ENCODE measurements at places on chromosomes 2 and 18.

GRCh38 chr2:152657043-152657442, 60.2 kb downstream of the PRPF40A start:
- no peak for DNase-seq

DNA sequence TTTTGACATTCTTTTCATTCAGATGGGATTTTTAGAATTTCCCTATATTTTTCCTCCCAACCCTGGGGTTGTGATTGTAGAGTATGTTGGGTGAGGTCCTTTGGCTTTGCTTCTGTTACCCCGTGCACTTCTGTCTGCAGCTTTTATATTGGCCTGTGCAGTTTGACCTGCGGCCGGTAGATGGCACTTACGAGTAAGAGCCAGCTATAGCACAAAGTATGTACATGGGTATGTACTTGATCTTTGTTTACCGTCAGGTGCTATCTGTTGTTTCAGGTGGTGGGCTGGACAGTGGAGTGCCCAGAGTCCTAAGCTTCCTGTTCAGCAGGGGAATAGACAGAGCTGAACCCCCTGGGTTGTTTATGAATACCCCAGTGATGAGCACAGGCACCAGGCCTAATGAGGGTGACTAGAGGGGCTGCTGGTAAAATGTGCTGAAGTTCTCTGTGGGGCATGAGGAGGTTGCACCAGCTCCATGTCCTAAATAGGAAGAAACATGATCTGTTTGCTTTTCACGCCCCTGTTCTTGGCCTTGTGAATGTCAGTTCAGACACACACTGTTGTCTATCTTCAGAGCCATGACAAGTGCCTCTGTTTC, 58.9 kb upstream of the THUMPD2 start:
- DNase-seq: peak; percentile 26

GRCh38 chr18:62264984-62265383, 60.1 kb upstream of the TNFRSF11A start:
- peak; percentile 93 for DNase-seq

GRCh38 chr2:183117226-183117625, 7.0 kb upstream of the NUP35 start:
- no peak for DNase-seq

DNA sequence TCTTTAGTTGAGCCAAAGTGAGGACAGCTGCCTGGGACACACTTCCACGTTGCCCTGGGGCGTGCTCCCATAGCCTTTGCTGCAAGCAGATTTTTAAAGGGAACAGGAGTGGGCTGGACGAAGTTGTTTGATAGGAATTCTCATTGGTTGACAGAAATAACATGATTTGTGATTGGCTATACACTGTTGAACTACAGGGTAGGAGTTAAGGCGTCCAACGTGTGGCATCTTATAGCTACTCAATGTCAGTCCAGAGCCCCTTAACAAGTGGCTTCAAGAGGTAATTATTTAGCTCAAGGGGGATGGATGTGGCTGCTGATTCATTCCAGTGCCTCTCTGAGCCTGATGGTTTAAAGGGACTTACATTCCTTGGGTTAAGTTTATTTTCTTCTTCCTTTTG, 65.5 kb downstream of the ACAA2 start:
- DNase-seq: no peak

DNA sequence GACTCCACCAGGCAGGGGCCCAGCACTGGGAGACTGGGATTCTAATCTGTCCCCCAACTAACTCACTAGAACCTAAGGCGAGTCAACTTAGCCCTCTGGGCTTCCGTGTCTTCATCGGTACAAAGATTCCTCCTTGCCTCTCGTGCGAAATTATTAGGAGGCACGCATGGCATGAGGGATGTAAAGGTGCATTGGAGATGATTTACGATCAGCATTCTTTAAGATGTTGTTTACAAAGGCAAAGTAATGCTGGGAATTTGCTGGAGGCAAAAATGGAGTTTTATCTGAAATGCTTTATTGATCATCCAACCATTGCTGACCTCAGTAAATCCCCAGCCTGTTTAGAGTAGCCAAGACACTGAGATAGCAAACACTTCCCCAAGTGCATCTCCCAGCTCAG, 171.8 kb upstream of the KLHL29 start:
- no peak for DNase-seq

DNA sequence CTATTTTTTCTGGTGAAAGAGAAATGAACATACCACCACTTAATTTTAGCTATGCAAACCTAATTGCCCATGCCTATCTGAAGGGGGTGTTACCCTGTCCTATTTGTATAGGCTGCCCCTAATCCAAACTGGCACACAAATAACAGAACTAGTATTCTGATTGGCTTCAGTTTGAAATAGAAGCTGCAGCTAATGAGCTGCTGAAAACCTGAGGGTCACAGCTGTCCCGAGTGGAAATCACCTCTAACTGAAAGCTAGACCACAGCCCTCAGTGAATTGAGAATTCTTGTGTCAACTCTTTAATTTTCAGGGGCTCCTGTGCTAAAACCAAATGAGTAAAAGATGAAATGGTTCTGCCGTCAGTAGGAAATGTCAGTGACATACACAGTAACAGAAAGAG, 28.7 kb downstream of the CCDC141 start:
- DNase-seq: no peak

DNA sequence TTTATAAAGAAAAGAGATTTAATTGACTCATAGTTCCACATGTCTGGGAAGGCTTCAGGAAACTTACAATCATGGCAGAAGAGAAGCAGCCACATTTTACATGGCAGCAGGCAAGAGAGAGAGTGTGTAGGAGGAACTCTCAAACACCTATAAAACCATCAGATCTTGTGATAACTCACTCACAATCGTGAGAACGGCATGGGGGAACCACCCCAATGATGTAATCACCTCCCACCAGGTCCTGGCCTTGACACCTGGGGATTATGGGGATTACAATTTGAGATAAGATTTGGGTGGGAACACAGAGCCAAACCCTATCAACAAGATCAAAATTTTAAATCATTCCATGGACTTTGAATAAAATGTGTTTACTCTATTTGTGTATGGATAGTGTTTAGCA, 575.6 kb downstream of the ADCYAP1 start:
- DNase-seq: no peak

GRCh38 chr18:74191577-74191976, 43.3 kb downstream of the TIMM21 start:
- DNase-seq: no peak

- DNase-seq: no peak
Measured at GRCh38 chr2:172947461-172948153, 128.0 kb upstream of the MAP3K20 start.
